ENCODE measurements at places on chromosomes 12 and 14. TPM values are rescaled to one million over a fixed set of nuclear protein-coding genes. Genes with fewer than 3 reads are reported as not detected.

The TAOK3 gene
- 28.9 TPM for total RNA-seq

The SYT1 gene
- 1.6 TPM for total RNA-seq

The CLMN gene
- total RNA-seq: 8.5 TPM

The NKX2-1 gene
- total RNA-seq: not detected

The CMKLR1 gene
- total RNA-seq: 6.1 TPM

The C3AR1 gene
- 2.6 TPM for total RNA-seq

The EML1 gene
- total RNA-seq: 92.9 TPM

The NEDD1 gene
- total RNA-seq: 42.4 TPM

The SIX6 gene
- not detected for total RNA-seq

The PDE3A gene
- total RNA-seq: 25.8 TPM

The C12orf50 gene
- total RNA-seq: not detected

The KRT2 gene
- not detected for total RNA-seq

DNA sequence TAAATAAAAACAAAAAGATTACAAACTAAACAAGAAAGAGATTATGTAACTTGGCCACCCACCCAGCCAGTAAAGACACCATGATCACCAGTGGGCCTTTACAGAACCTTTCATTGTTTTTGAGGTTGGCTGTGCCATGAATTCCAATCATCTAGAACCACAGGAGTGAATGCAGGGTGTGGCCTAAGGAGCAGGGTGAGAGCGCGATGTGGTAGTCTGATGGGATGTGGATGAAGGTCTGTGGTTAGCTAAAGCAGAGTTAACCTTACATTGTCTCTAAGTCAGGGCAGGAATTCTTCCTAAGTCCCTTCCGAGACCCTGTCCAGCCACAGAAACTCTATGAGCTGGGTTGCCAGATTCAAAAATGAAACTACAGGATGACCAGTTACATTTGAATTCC is 54.0 kb upstream of the CDKN3 start:
- no peak for DNase-seq

GRCh38 chr14:94542811-94543440 is 18.3 kb upstream of the SERPINA4 start:
- peak; percentile 15 for DNase-seq

DNA sequence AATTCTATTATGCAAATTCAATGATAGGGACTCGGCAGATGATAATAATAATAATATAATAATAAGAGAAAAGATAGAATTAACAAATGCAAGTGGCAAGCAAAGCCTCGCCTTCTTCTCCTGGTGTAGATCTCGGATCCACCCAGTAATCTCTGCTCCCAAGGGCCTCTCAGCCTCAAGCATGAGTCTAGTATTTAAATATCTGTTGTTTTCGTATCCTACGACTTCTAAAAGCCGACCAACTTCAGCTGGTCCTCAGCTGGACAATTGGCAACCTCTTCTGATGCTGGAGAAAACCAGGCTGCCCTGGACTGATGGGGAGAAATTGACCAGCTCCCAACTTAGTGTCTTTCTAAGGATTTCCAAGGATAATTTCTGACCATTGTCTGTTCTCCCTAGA is 14.0 kb upstream of the MAP1LC3B2 start:
- no peak for DNase-seq

- DNase-seq: no peak
Observed at GRCh38 chr12:24398605-24399004, 449.1 kb upstream of the SOX5 start.

DNA sequence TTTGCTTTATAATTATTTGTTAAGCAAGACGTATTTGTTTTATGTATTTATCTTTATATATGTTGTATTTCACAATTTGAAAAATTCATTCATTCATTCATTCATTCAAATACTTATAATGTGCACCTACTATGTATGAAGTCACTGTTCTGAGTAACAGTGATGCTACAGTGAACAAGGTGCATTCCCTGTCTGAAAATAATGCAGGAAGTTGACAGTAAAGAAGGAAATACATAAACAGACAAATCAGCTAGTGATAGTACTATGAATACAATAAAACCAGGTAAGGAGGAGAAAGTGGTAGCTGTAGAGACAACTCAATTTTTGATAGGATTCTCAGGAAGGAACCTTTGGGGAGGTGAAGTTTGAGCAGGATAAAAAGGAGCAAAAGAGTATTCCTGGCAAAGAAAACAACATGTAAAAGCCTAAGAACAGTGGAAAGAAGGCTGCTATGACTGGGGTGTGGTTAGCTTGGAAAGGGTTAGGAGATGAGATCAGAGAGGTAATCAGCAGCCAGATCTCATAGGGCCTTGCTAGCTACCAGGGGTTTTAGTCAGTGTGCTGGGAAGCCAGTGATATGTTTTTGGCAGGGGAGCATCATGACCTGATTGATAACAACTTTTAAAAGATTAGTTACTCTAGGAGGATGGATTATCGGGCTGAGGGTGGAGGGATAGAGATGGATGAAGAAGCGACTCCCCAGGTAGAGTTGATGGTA is 17.4 kb downstream of the BICDL1 start:
- no peak for DNase-seq

- no peak for DNase-seq
Observed at GRCh38 chr14:32312010-32312331, 17.1 kb upstream of the AKAP6 start.

- DNase-seq: no peak
Observed at GRCh38 chr12:53843545-53843944, 91.8 kb upstream of the CISTR start.

GRCh38 chr12:3565985-3566384 is 75.0 kb downstream of the PRMT8 start:
- DNase-seq: no peak

GRCh38 chr12:41419131-41419893 is 231.2 kb downstream of the PDZRN4 start:
- peak; percentile 41 for DNase-seq

GRCh38 chr14:24959791-24960331 is 90.1 kb downstream of the STXBP6 start:
- DNase-seq: peak; percentile 83

GRCh38 chr14:100305324-100306100 is 732 bp downstream of the SLC25A29 start:
- no peak for DNase-seq

DNA sequence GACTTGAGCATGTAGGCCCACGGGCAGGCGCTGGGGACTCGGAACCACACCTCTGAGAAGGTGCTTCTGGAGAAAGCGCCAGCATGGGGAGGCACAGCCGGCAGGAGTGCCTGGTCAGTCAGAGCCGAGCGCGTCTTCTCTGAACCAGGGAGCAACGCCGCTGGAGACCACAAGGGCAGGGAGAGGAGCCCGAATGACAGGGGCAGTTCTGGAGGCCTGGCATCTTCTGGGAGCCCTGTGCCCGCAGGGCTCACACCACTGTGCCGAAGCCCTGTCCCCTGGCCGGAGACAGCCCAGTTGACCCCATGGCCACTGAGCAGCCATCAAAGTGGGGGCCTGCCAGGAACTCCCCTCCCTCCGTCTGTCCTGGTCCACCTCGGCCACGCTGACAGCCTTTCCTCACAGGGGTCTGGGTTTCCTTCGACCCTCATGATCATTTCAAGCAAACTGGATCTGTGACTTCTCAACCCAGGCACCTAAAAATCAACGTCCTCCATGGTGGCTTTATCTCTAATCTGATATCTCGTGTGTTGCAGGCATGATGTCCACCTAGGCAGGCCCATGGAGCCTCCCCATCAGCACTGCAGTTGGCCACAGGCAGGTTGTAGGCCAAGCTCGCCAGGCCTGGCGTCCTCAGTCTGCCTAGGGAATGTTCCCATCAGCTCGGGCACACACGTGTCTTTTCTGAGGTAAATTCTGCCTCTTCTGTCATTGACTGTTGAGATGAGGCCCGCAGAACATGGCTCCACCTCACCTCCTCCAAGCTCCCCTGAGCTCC is 299.3 kb upstream of the RTL1 start:
- DNase-seq: no peak

DNA sequence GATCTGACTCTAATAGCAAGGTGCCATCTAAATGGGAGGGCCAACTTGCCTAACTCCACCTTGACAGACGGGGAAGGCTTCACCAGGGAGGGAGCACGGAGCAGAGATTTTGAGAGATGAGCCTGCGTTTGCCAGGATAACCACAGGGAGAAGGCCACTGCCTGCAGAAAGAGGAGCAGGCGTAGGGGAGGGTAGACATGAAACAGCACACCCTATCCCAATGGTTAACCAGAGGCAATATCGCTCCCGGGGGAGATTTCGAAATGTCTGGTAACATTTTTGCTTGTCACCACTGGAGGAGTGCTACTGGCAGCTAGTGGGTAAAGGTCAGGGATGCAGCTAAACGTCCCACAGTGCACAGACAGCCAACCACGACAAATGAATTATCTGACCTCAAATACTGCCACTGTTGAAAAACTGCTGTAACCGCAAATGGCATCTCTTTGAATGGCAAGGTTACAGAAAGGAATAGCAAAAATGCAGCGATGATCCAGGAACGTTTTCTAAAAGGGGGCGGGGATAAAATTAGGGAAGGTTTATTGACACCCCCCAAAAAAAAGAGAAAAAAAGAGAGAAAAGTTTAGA is 126.0 kb upstream of the ATF7IP start:
- DNase-seq: peak; percentile 43

GRCh38 chr12:18270958-18271460 is 9.7 kb downstream of the PIK3C2G start:
- DNase-seq: no peak

DNA sequence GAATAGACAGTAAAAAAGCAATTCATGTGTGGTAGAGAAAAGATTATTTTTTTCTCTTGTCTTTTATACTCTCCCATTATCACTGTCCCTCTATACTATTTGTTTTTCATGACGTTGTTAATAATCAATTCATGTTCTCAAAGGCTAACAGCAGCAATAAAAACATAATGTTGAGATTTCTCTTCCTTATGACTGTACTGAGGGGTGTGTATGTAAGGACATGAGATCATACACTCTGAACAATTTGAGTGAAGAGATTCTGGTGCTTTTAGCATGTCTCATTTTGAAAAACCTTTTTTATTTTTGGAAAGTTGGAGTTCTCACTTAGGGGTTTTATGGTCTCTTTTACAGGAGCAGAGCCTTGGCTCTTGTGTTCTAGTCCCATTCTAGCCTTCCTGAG is 3.8 kb upstream of the TSPAN8 start:
- no peak for DNase-seq

- DNase-seq: no peak
Observed at GRCh38 chr12:112305951-112306350, 76.3 kb downstream of the HECTD4 start.

DNA sequence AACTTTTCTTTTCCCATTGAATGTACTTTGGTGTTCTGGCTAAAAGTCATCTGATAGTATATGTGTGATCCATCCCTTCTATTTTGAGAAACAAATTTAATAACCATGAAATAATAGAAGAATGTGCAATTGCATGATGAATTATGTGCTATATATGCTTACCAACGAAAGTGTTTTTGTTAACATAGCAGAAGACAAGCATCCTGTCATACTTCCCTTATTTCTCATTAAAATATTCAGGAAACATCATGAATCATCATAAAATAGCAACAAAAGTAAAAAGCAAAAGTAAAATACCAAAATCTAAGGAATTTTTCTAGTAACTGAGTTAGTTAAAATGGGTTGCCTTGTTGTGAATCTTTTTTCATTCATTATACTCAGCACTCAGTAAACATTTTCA is 409.0 kb upstream of the PDE3A start:
- no peak for DNase-seq

GRCh38 chr14:61329478-61330051 is 8.2 kb downstream of the PRKCH start:
- no peak for DNase-seq

DNA sequence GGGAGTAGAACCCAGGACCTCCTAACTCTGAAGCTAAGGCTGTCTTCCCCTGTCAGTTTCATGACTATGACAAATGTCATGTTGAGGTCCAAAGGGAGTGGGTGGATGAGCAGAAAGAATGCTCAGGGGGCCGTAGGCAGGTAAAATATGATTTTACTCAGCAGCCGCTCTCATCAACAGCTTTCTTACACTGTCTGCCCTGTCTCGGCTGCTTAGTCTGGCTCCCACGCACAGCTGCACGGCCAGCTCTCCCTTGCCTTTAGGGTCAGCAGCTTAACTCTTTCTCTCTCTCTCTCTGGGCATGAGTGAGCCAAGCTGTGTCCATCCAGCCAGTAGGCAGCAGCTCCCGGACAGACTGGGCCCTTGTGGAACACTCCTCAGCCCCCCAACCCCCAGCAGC is 95.2 kb downstream of the GCH1 start:
- DNase-seq: no peak

- no peak for DNase-seq
Observed at GRCh38 chr12:59453475-59453874, 142.4 kb upstream of the SLC16A7 start.

DNA sequence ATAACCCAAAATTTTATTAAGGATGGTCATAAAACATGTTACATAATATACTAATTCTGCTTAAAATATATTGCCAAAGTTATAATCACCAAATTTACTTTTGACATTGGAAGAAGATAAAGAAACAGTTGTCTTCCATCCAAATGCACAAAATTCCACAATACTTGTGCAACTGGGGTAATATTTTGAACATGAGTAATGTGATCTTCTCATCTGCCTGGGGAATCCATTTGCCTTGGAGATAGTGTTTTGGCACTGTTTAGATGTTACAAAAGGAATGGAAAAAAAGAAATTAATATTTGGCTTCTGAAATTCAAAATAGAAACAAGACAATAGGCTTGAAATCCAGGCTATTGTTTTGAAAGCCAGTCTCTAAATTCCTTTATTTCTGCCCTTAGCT is 9.1 kb downstream of the GPR19 start:
- DNase-seq: no peak

DNA sequence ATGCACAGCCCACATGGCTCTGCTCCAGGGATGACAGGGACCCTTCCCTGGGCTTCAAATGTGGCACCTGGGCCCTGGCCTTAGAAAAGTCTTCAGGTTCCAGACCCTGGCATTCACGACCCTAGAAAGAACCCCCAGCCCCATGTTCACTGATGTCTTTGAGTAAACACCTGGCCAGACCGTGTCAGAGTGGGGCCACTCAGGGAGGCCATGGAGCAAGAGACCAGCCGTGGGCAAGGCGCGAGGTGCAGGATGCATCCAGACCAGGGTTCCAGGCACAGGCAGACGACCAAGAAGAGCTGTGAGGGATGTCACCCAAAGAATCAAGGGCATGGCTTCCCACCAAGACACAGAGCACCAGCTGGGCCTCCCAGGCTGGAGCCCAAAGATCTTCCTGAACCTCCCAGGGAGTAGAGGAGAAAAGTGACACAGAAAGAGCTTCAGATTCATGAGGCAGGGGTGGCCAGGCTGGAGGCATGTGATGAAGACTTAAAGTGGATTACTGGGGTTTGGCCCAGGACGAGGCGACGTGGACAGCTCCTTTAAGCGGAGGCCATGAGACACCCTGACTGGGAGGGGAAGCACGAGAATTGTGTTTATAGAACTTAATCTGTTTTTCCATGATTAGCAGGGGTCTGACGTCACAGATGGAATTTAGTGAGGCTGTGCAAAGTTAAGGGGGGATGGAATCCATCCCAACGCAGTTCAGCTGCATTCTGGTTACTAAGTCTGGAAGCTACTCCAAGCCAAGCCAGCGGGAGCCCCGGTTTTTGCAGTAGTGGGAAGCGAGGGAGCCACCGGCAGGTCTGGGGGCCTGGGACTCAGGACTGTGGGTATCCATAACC is 61.6 kb downstream of the ARL6IP4 start:
- DNase-seq: peak; percentile 87

GRCh38 chr12:97876780-97877179 is 414.2 kb downstream of the RMST start:
- DNase-seq: no peak
